ENCODE measurements at places on chromosomes 3 and 15. TPM values are rescaled to one million over a fixed set of nuclear protein-coding genes. Genes with fewer than 3 reads are reported as not detected.
A peak's percentile ranks its signal among the peaks of the same experiment; 100 is the strongest.

HESX1 gene
- total RNA-seq, result 0.49 TPM

- H3K4me1 ChIP-seq, result no peaks in the 10 kb centered on the region
- no peaks in the 10 kb centered on the region for H3K27me3 ChIP-seq
- no peak for DNase-seq
- no peak overlapping the region for H3K27ac ChIP-seq
- H3K36me3 ChIP-seq, result no peaks in the 10 kb centered on the region
- H3K4me3 ChIP-seq, result no peak overlapping the region
Observed at GRCh38 chr3:193780397-193780796, 187.4 kb downstream of the OPA1 start.

DNA sequence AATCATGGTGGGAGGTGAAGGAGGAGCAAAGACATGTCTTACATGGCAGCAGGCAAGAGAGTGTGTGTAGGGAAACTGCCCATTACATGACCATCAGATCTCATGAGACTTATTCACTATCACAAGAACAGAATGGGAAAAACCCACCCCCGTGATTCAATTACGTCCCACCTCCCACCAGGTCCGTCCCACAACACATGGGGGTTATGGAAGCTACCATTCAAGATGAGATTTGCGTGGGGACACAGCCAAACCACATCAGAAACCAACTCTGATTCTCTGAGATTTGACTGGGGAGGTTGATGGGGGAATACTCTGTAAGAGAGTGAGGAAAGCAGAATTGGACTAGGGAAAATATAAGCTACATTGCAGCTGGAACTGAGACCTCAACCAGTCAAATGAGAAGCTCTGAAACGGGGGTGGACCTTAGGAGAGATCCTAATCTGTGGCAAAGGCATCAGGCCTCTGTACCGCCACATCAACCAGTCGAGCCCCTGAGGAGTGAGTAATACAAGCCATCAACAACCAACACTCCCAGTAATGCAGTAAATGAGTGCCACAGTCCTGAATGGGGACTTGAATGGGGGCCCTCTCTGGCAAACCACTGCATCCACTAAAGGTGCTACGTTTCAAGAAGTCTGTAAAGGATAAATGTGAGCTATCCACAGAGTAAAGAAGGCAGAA lies 207.9 kb upstream of the GADL1 start:
- no peaks in the 10 kb centered on the region for H3K36me3 ChIP-seq
- H3K27ac ChIP-seq, result no peak overlapping the region
- H3K4me3 ChIP-seq, result no peak overlapping the region
- H3K27me3 ChIP-seq, result no peaks in the 10 kb centered on the region

CSPG4 gene
- total RNA-seq, result 1.2 TPM

MYH15 gene
- not detected for total RNA-seq

FEZF2 gene
- total RNA-seq, result not detected

DNA sequence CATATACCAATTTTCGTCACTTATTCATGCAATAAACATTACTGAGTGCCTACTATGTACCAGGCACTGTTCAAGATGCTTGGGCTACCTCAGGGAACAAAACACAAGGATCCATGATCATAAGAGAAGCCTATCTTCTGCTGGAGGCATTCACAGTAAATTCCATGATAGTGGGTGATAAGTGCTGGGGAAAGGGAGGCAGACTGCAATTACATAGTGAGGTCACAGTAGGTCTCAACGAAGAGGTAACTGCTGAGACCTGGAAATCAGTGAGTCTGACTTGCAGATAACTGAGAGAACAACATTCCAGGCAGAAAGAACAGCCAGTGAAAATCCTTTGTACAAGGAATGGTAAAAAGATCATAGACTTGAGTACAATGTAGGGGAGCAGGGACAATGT lies 33.6 kb downstream of the RAF1 start:
- H3K27ac ChIP-seq, result no peak overlapping the region
- no peaks in the 10 kb centered on the region for H3K36me3 ChIP-seq
- H3K4me1 ChIP-seq, result peaks cover 40% of the 10 kb centered on the region
- H3K27me3 ChIP-seq, result no peaks in the 10 kb centered on the region
- DNase-seq, result no peak
- no peak overlapping the region for H3K4me3 ChIP-seq

LZTFL1 gene
- total RNA-seq, result 10.1 TPM

GRCh38 chr3:121660356-121661171 lies at the start of gene HCLS1:
Gene HCLS1, minus strand, starts transcription at chr3:121660903. Its CDS starts 2,556 bp downstream, at chr3:121658347.
- H3K4me3 ChIP-seq, result peak within 1 kb of the TSS; percentile 8
- H3K4me1 ChIP-seq, result peaks cover 6% of the 10 kb centered on the region
- peaks cover 20% of the 10 kb centered on the region for H3K36me3 ChIP-seq
- no peak for DNase-seq

GRCh38 chr3:21158861-21159542 lies 592.0 kb downstream of the ZNF385D start:
- no peak overlapping the region for H3K27ac ChIP-seq
- no peak for DNase-seq
- H3K36me3 ChIP-seq, result no peaks in the 10 kb centered on the region
- H3K4me1 ChIP-seq, result no peaks in the 10 kb centered on the region

PIF1 gene
- 0.06 TPM for total RNA-seq

DLL4 gene
- 4.5 TPM for total RNA-seq

- H3K4me1 ChIP-seq, result peaks cover 10% of the 10 kb centered on the region
- no peak overlapping the region for H3K4me3 ChIP-seq
- no peaks in the 10 kb centered on the region for H3K36me3 ChIP-seq
- no peak overlapping the region for H3K27ac ChIP-seq
- DNase-seq, result no peak
Observed at GRCh38 chr15:70378126-70379031, 280.7 kb upstream of the TLE3 start.

GABRR3 gene
- total RNA-seq, result not detected

CALML4 gene
- 6.9 TPM for total RNA-seq

RARRES1 gene
- total RNA-seq, result 24.0 TPM

- H3K4me3 ChIP-seq, result no peak overlapping the region
- H3K4me1 ChIP-seq, result peaks cover 4% of the 10 kb centered on the region
- H3K36me3 ChIP-seq, result no peaks in the 10 kb centered on the region
- no peaks in the 10 kb centered on the region for H3K27me3 ChIP-seq
- DNase-seq, result no peak
Observed at GRCh38 chr3:183033746-183034145, 53.4 kb upstream of the DCUN1D1 start.

- H3K4me3 ChIP-seq, result no peak overlapping the region
- no peaks in the 10 kb centered on the region for H3K36me3 ChIP-seq
- no peak for DNase-seq
- H3K27ac ChIP-seq, result no peak overlapping the region
- H3K4me1 ChIP-seq, result peaks cover 8% of the 10 kb centered on the region
Observed at GRCh38 chr15:57555270-57555669, 36.4 kb upstream of the MYZAP start.

DNA sequence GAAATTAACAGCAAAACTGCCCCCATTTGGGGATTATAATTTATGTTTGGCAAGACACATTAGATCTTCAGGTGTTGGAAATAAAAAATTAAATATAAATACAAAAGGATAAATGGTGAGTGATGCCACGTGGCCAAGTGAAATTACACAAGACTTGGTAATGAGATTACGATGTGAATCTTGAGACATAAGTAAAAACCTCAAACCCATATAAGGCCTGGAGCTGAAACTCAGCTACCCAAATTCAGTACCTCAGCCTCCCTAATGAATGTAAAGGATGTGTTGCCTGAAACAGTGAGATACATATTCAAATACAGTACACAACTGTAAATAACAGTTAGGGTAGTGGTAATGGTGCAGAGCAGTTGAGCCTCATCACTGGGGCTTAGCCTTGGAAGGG lies 1146.6 kb downstream of the OTOL1 start:
- no peak for DNase-seq
- no peak overlapping the region for H3K4me3 ChIP-seq
- H3K27me3 ChIP-seq, result no peaks in the 10 kb centered on the region
- H3K4me1 ChIP-seq, result no peaks in the 10 kb centered on the region

DNA sequence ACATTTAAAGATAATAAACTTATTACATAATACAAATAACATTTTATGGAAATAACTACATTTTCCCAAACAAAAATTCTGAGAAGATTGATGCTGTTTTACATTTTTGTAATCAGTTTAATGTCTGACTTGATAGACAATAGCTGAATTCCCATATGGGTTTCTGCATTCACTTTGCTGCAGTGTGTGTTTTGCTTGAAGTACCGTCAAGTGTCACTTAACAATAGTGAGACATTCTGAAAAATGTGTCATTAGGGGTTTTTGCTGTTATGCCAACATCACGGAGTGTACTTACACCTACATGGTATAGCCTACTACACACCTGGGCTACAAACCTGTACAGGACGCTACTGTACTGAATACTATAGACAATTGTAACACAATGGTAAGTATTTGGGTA lies 57.5 kb downstream of the USF3 start:
- H3K4me3 ChIP-seq, result no peak overlapping the region
- no peak for DNase-seq
- no peaks in the 10 kb centered on the region for H3K27me3 ChIP-seq
- no peak overlapping the region for H3K27ac ChIP-seq
- no peaks in the 10 kb centered on the region for H3K36me3 ChIP-seq
- H3K4me1 ChIP-seq, result no peaks in the 10 kb centered on the region

DNA sequence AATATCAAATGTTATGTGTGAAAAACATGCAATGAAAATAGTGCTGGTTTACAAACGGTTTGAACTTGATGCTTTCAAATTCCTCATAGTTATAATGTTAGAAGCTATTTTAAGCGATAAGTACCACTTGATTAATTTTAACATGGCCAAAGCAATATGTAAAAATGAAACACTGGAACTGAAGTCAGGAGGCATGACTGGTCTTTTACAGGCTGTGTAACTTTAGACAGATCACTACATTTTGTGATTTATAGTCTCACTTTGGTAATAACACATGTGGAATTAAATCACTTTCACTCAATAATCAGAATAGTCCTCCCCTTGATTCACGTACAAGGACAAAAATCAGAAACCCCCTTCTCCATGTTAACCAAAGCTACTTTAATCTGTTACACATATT lies 482.7 kb upstream of the NECTIN3 start:
- no peak overlapping the region for H3K27ac ChIP-seq
- no peaks in the 10 kb centered on the region for H3K36me3 ChIP-seq
- no peak overlapping the region for H3K4me3 ChIP-seq
- no peaks in the 10 kb centered on the region for H3K4me1 ChIP-seq

DNA sequence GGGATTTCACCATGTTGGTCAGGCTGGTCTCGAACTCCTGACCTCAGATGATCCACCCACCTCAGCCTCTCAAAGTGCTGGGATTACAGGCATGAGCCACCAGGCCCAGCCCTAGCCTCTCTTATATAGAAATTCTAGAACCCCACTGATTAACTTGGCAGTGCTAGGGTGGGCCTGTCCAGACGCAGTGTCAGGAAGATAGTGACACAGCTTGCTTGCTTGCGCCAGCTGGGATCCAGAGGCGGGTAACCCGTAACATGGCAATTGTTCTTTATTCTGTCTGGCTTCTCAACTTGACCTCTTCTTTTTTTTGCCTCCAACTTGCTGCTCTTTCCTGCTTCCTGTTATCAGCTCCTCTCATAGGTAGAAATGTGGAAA lies 16.2 kb downstream of the CEP19 start:
- H3K36me3 ChIP-seq, result no peaks in the 10 kb centered on the region
- DNase-seq, result no peak
- no peak overlapping the region for H3K4me3 ChIP-seq
- no peak overlapping the region for H3K27ac ChIP-seq
- no peaks in the 10 kb centered on the region for H3K27me3 ChIP-seq

GRCh38 chr3:114058646-114059045 lies 2.1 kb downstream of the QTRT2 start:
- no peaks in the 10 kb centered on the region for H3K27me3 ChIP-seq
- DNase-seq, result no peak
- H3K4me3 ChIP-seq, result no peak overlapping the region
- no peaks in the 10 kb centered on the region for H3K36me3 ChIP-seq
- peaks cover 17% of the 10 kb centered on the region for H3K4me1 ChIP-seq
- no peak overlapping the region for H3K27ac ChIP-seq

GRCh38 chr3:48594417-48595049 lies 596 bp downstream of the COL7A1 start:
- no peaks in the 10 kb centered on the region for H3K27me3 ChIP-seq
- no peak overlapping the region for H3K27ac ChIP-seq
- no peaks in the 10 kb centered on the region for H3K4me1 ChIP-seq
- H3K4me3 ChIP-seq, result no peak overlapping the region
- no peak for DNase-seq

UACA gene
- 29.5 TPM for total RNA-seq
